ENCODE measurements at places on chromosomes 2 and 18. TPM values are rescaled to one million over a fixed set of nuclear protein-coding genes. Genes with fewer than 3 reads are reported as not detected.

DNA sequence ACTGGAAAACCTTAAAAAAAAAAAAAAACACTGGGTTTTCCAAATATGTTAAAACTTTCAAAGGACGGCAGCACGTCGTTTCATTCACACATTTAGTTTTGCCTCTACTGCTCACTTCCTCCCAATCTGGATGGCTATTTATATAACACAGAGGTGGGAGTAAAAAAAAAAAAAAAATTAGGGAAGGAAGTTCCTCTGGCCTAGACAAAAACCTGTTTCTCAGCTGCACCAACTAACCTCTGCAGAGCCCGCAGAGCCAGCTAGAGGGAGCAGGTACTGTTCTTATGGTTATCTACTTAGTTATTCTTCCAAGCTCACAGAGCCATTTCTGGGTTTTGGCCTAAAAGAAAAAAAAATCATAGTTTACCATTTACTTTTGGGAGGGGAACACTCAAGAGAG, 28.1 kb downstream of the SLC1A4 start:
- no peak for DNase-seq

- no peak for DNase-seq
Observed at GRCh38 chr18:57040175-57040574, 106.7 kb upstream of the BOD1L2 start.

GRCh38 chr2:95278051-95278471, 3.8 kb downstream of the PROM2 start:
- DNase-seq, result no peak

- DNase-seq, result no peak
Observed at GRCh38 chr18:59501920-59502273, 142.8 kb upstream of the LMAN1 start.

DNA sequence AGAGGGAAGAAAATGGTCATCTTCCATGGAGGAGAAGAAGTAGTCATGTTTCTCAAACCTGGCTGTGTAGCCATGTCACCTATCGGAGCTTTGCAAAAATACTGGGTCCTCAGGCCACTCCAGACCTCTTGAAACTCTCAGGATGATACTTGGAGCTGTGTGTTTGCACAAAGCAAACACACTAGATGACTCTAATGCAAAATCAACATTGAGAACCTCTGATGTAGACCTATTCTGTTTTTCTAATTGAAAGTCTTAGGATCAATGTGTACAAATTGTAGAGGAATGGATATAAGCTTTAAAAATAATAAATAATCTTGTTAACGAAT, 444.3 kb downstream of the RND3 start:
- no peak for DNase-seq

- no peak for DNase-seq
Observed at GRCh38 chr2:239677453-239678185, 276.8 kb upstream of the HDAC4 start.

Gene TWIST2
- not detected for total RNA-seq

GRCh38 chr18:29146068-29146467, 969.1 kb upstream of the CDH2 start:
- no peak for DNase-seq

DNA sequence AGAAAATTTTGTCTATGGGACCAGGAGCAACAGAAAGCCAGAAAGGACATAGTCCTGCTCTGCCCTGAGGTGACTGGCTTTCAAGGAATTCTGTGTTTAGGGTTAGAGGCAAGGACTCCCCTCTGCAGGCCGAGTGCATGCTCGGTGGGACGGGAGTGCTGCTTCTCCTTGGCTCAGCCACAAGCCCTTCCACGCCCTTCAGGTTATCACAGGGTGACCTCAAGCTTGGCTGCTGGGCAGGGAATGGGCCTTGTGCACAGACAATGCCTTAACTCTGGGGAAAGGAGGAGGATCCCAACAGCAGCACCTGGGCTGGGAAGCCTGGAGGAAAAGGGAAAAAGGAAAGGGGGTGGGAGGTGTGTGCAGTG, 32.8 kb downstream of the FAM178B start:
- no peak for DNase-seq

Gene RNF152
- total RNA-seq, result 0.13 TPM

Gene KRTCAP3
- 5.4 TPM for total RNA-seq

DNA sequence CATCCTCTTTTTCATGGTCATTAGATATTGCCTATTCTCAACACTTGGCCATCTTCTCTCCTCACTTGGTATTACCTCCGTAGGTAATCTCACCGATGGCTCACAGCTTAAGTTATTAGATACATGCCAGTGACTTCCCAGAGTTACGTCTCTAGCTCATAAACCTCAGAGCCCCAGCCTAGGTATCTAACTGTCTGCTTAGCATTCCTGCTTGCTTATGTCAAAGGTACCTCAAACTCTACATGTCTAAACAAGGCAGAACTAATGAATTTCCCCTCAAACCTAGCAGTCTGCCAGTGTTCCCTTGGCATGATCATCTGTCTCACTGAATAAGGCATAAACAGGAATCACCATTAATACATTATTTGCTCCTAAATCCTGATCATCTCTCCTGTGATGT, 27.7 kb upstream of the ZNF638 start:
- DNase-seq, result no peak

DNA sequence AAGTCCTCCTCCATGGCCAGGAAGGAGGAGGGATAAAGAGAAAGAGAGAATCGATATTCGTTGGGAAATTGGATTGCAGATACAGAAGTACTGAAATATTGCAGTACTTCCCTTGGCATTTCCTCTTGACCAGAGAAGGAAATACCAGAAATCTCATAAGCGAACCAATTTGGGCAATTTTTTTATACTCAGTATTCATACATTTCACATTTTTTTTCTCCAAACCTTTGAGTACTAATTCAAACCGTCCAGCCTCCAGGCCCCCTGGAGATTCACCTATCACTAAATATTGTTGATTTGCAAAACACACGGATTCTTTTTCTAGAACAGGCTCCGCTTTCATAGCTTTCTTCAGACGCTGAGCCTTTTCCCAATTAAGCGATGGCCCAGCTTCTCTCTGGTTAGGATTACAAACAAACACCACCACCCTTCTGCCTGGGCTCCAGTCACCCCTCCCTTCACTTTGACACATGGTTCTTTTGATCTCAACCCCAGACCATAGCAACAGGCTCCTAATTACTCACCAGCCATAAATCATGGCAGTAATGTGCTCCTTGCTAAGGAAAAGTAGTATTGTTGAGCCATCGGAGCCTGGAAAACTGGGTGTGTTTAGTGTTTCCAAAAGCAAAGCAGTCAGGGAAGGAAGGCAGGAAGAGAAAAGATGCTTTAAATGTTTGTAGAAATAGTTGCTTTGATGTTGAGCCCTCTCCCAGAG, 138.4 kb upstream of the CCDC68 start:
- DNase-seq, result no peak

Gene SIX2
- total RNA-seq, result 0.09 TPM

GRCh38 chr2:153408710-153409385, 69.7 kb downstream of the RPRM start:
- DNase-seq, result no peak

DNA sequence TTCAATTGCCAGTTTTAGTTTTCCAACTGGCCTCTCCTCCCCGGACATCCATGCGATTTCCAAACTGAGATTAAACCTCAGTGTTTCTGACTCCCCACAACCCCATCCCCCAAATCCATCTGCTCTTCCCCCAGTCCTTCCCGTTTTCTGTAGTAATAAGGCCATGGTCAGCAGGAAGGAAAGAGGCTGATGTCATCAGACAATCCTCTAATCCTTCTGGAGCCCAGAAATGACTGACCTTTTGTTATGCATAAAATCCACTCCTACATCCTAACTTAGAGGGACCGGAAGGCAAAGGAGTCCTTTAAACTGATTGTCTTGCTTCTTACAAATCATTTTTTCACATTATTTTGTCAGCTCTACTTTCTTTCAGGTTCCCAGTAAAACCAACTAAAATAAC, 155.8 kb downstream of the INO80D start:
- no peak for DNase-seq

Gene DSG4
- not detected for total RNA-seq

- DNase-seq, result no peak
Observed at GRCh38 chr2:207640661-207641060, 15.5 kb upstream of the METTL21A start.

DNA sequence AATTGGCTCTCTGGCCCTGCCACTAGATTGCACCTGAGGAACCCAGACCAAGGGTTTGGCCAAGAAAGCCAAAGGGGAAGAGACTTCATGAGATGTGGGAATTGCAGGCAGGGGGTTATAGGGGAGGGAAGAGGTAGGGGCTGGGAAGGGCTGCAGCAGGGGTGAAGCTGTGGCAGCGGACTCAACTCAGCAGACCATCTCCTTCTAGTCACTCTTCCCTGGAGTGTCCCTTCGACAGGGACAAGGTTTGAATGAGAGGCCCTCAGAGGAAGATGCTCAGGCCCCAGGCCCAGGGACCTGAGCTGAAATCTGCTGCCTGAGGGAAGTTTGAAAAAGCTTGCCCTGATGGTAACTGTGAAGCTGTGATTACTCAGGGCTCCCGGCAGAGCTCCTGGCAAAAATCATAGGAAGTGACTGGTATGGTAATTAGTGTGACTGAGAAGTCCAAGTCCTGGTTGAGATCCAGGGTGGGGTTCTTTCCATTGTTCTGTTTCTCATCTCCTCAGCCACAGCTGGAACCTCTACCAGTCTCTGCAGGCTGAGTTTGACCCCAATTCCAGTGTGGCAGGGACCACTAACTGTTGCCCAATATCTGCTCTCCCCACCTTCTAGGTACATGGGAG, 300.9 kb downstream of the CYP26B1 start:
- no peak for DNase-seq

Gene NTSR2
- total RNA-seq, result not detected

Gene PLEKHA3
- 25.1 TPM for total RNA-seq

GRCh38 chr2:218962859-218963492, 3.5 kb downstream of the CDK5R2 start:
- peak; percentile 35 for DNase-seq

Gene LINC00305
- not detected for total RNA-seq

Gene IL37
- not detected for total RNA-seq

GRCh38 chr2:24912986-24913385, 7.1 kb downstream of the ADCY3 start:
- DNase-seq, result no peak

- no peak for DNase-seq
Observed at GRCh38 chr2:149409506-149409905, 79.1 kb downstream of the LYPD6 start.

DNA sequence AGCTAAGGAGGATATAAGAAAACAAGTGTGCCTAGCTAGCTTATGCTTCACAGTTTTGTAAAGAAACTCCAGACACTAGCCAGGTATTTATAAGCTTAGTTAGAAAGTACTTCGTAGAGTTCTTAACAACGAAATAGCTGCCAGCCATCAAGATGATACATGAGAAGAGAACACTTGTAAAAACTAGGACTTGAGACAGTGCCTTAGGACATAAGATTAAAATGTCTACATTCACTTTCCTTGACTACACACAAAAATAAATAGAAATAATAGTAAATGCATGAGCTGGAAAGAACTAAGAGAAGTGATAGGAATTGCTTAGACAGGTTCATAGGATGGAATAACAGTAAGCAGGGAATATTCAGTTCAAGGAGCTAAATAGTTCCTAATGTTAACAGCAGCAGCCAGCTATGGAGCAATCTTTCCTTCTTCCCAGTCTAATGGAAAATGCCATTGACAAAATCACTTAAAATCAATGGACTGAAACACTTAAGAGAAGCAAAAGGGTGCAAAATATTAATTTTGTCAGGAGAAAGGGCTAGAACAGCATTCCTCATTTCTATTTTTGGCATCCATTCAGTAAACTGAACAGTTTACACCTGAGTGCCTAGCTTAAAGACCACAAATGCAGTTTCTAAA, 186.6 kb downstream of the PDE11A start:
- no peak for DNase-seq

DNA sequence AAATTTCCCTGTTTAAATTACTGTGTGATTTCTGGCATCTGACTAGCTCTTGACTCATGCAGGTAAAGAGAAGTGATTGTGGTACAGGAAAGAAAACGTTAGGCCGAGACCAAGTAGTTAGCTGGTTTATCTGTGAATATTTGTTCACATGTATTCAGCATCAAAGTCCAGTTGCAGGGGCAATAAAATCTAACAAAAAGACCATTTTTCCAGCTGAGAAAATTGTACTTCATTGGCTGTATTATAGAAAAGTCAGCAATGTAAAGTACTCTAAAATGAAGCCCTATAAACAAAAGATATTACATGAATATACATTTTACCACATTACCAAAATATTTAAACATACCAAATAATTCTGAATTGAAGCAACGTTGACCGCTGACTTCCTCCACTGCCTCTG, 88.3 kb downstream of the NBAS start:
- DNase-seq, result no peak

DNA sequence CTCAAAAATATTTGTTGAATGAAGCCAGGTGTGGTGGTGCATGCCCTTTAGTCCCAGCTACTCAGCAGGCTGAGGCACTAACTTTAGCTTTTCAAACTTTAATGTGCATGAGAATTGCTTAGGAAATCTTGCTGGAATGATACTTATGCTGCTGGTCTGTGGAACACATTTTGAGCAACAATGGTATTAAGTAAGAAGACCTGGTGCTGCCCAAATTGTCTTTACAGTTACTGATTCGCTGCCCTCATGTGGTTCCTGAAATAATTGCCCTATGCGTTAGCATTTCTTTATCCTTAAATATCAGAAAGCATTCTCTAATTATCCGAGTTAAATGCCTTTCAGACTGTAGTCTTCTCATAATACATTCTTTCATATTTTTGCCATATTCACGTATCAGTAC, 76.0 kb upstream of the SESTD1 start:
- no peak for DNase-seq

DNA sequence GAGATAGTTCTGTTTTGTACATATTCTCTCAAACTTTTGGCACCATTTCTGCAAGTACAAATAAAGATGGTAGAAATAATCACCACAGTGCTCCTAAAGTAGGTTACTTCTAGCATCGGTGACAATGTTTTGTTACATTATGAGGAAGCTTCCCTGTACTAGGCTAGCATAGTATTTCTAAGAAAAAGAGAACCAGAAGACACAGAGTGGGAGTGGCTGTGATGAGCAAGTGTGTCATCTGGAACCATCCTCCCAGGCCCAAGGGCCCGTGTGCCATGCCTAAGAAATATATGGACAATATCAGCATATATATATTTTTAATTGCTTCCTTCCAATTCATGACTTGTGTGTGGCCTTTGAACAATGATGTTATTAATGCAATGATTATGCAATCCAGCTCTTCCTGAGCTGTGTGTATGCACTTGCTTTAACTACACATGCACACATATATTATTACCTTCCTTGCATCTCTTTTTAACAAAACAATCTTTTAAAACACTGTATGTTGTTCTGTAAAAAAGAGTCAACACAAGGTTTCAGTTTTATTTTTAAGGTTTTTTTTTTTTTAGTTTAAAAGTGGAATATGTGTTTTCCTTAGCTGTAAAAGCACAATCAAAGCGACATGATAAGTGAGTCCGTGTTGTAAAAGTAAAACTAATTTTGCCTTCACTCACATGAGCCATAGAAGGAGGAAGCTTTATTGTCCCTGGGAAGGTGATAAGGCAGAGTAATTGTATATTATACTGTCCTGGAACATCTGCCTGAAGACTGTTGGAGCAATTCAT, 303.9 kb downstream of the ZNF407 start:
- no peak for DNase-seq
